Effector memory CD8-positive, alpha-beta T cell (primary cell): ENCODE measurements at places on chromosomes 3 and 15.

DNA sequence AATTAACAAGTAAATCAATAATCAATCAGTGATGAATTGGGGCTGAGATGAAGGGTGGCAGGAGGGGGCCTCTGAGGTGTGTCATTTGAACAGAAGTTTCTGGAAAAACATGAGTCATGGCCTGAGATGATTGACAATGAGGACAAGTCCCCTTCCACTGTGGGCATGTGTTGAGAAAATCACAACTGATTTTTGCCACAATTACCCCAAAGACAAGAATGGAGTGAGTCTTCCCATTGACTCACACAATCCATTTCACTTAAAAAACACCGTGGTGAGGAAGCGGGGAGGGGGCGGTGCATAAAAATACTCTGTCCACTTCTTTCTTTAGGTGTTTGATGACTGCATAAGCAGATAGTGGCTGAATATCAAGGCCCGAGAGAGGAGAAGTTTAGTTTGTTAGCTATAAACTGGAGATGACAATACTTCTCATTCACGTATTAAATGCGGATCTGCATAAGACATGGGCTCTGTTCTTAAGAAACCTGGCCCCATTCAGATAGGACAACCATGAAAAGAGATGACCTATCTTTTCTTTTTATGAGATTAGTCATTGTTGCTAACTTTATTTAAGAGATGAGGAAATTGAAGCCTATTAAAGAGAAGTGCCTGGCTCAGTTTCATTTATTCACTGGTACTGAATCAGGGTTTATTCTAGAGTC is 34.7 kb downstream of the SHC4 start:
- H3K27me3 ChIP-seq: peaks cover 47% of the 10 kb centered on the region
- H3K4me1 ChIP-seq: peaks cover 2% of the 10 kb centered on the region
- H3K27ac ChIP-seq: no peak overlapping the region
- H3K36me3 ChIP-seq: no peaks in the 10 kb centered on the region
- no peak for DNase-seq
- no peak overlapping the region for H3K4me3 ChIP-seq

- no peak overlapping the region for H3K27ac ChIP-seq
- no peak for DNase-seq
- H3K36me3 ChIP-seq: no peaks in the 10 kb centered on the region
Measured at GRCh38 chr15:32677238-32677750, 35.8 kb downstream of the SCG5 start.

DNA sequence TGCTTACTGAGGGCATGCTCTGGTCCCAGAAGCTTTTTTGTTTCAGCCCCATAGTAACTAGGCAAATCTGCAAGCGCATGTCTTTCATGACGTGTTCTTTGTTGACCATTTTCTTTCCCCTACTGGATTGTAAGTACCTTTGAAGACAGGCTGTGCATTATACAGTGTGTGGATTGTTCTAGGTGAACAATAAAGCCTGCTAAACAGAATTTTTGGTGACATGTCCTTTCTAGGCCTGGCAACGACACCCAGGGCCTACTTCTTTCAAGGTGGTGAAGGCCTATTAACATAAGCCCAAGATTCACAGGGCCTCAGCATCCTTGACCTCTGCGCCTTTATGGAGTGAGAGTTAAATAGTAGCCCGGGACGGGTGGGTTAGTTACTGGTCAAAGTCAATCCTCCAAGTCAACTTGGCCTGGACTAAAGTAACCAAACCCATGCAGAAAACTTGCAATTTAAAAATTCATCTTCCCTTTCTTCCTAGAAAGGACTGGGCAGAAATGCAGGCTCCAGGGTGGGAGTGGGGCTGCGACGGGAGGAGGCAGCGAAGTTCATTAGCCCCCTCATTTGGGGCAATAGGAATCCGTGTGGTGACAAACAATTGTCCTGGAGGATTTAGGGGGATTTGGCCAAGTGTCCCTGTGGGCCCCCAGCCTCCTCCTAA is 37.6 kb upstream of the TRIM71 start:
- H3K27ac ChIP-seq: no peak overlapping the region
- no peak for DNase-seq
- peaks cover 12% of the 10 kb centered on the region for H3K27me3 ChIP-seq
- H3K4me1 ChIP-seq: peaks cover 4% of the 10 kb centered on the region
- H3K4me3 ChIP-seq: peak overlapping the region; percentile 92
- H3K36me3 ChIP-seq: peaks cover 7% of the 10 kb centered on the region

DNA sequence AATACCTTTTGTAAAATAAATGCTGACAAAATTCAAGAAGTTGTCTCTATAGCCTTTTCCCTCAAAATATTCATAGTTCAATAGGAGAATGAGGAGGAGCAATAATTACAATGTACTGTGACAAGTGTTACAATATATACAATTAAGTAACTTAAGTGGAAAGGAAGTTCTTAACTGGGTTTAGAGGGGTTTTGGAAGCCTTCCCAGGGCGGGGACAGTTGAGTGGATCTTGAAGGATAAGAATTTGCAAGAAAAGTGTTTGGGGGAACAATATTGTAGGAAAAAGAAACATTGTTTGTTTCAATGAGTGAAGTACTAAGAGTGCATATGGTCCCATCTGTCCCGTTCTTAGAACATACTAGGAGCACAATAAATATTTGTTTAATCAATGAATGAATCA is 165.2 kb upstream of the PLSCR5 start:
- H3K27ac ChIP-seq: no peak overlapping the region
- no peak overlapping the region for H3K4me3 ChIP-seq
- no peaks in the 10 kb centered on the region for H3K4me1 ChIP-seq

DNA sequence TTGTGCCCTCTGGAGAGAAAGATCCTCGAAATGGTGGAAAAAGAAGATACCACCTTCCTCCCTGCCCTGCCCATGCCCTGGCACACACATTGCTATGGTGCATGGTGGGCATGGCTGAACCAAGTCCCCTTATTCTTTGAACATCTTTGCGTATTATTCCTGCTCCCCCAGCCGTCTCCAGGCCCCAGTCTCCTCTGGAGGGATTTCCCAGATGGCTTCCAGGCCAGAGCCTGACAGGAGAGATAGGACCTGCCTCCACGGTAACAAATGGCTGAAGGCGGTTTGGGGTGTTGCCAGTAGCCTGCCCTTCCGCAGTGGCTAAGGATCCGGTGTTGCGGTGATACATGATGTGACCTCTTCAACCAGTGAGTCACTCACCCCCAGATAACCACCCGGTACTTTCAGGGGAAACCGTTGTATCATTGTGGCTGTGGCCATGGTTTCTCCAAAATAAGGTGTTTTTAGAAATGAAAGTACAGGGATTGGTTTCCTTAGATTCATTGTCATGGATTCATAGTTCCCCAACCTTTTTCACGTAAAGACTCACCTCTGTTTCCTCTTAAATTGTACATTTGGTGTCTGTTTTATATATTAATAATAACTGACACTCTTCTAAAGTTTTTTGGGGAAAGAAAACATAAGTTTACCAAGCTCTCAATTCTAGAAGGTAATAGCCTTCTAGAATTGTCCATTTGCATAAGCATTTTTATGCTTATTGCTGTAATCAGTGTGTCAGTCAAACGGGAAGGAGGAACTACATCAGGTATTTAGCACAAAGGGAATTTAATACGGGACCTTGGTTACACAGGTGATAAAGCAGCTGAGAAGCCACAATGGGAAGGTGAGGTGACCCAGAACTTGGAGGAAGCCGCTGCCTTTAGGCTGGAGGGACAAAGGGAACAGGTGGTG is 25.9 kb downstream of the SMAD3 start:
- peak overlapping the region; percentile 98 for H3K27ac ChIP-seq
- H3K36me3 ChIP-seq: peaks cover 29% of the 10 kb centered on the region
- H3K4me1 ChIP-seq: peaks cover 90% of the 10 kb centered on the region
- peak; percentile 72 for DNase-seq
- no peaks in the 10 kb centered on the region for H3K27me3 ChIP-seq
- H3K4me3 ChIP-seq: peak overlapping the region; percentile 87

GRCh38 chr3:973340-973739 is 119.5 kb upstream of the CNTN6 start:
- H3K27me3 ChIP-seq: no peaks in the 10 kb centered on the region
- H3K27ac ChIP-seq: no peak overlapping the region
- H3K4me1 ChIP-seq: no peaks in the 10 kb centered on the region
- no peak overlapping the region for H3K4me3 ChIP-seq
- no peak for DNase-seq

- no peak overlapping the region for H3K4me3 ChIP-seq
- H3K4me1 ChIP-seq: no peaks in the 10 kb centered on the region
- no peaks in the 10 kb centered on the region for H3K27me3 ChIP-seq
- H3K27ac ChIP-seq: no peak overlapping the region
- no peak for DNase-seq
- no peaks in the 10 kb centered on the region for H3K36me3 ChIP-seq
Measured at GRCh38 chr3:73245459-73245858, 184.0 kb downstream of the EBLN2 start.

- no peak for DNase-seq
- H3K27ac ChIP-seq: no peak overlapping the region
- H3K4me1 ChIP-seq: peaks cover 2% of the 10 kb centered on the region
- H3K4me3 ChIP-seq: no peak overlapping the region
- H3K36me3 ChIP-seq: peaks cover 6% of the 10 kb centered on the region
Measured at GRCh38 chr3:13299531-13300155, 120.5 kb downstream of the NUP210 start.

DNA sequence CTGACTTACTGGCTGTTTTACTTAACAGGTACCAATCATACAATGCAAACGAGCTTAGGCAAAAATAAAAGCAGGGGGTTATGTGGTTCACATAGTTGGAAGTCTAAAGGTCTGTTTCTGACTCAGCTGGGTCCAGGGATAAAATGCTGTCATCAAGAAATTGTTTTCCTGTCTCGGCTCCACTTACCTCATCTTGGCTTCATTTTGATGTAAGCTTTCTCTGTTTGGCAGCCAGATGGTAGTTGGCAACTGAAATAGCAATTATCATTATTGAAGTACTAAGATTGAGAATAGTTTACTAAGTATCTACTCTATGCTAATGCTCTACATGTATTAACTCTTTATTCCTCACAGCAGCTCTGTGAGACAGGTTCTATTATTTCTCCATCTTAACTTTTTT is 36.8 kb upstream of the CNTN3 start:
- no peaks in the 10 kb centered on the region for H3K27me3 ChIP-seq
- DNase-seq: no peak
- no peak overlapping the region for H3K27ac ChIP-seq
- no peak overlapping the region for H3K4me3 ChIP-seq
- H3K36me3 ChIP-seq: no peaks in the 10 kb centered on the region

- no peak for DNase-seq
- no peak overlapping the region for H3K4me3 ChIP-seq
- peaks cover 81% of the 10 kb centered on the region for H3K36me3 ChIP-seq
- no peaks in the 10 kb centered on the region for H3K4me1 ChIP-seq
- H3K27me3 ChIP-seq: no peaks in the 10 kb centered on the region
Measured at GRCh38 chr15:70053716-70054229, 43.9 kb downstream of the TLE3 start.

DNA sequence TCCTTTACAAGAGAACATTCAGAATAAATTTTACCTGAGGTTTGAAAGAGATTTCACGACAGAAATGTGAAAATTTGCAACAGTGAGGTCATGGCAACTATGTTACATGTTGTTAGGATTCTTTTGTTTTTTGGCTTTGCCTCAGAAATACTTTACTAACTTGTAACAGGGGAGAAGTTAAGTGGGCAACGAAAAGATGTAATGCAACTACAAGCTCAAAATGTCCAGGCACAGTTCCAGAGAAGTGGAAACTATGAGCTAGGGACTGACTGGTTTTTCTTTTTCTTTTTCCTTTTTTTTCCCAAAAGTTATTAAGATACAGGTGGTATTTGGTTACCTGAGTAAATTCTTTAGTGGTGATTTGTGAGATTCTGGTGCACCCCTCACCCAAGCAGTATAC is 111.5 kb upstream of the PPP2R3A start:
- no peak overlapping the region for H3K4me3 ChIP-seq
- H3K36me3 ChIP-seq: no peaks in the 10 kb centered on the region
- peaks cover 5% of the 10 kb centered on the region for H3K27me3 ChIP-seq
- no peaks in the 10 kb centered on the region for H3K4me1 ChIP-seq
- DNase-seq: no peak
- no peak overlapping the region for H3K27ac ChIP-seq

DNA sequence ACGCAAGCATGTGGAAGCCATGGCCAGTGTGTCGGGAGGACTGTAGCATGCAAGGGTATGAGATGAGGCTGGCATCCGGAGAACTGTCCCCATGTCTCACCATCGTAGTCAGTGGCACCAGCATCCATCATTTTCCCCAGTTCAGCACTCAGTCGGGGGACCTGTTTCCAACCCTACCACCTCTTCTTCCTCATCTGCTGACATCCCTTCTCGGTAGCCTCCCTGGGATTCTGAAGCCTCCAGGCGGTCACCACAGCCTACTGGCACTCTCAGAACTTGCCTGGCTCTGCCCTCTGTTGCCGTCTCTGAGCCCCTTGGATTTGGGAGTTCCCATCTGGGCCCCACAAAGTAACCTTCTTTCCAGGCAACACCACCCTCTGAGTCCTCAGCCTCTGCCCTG is 131.1 kb upstream of the ABHD17C start:
- no peak overlapping the region for H3K27ac ChIP-seq
- no peak overlapping the region for H3K4me3 ChIP-seq
- H3K36me3 ChIP-seq: no peaks in the 10 kb centered on the region
- peaks cover 88% of the 10 kb centered on the region for H3K27me3 ChIP-seq
- DNase-seq: no peak

- H3K4me1 ChIP-seq: peaks cover 42% of the 10 kb centered on the region
- peak overlapping the region; percentile 98 for H3K27ac ChIP-seq
- peak overlapping the region; percentile 98 for H3K4me3 ChIP-seq
- H3K27me3 ChIP-seq: no peaks in the 10 kb centered on the region
- peaks cover 16% of the 10 kb centered on the region for H3K36me3 ChIP-seq
Measured at GRCh38 chr3:132418916-132419315, 1.6 kb downstream of the DNAJC13 start.

- peaks cover 40% of the 10 kb centered on the region for H3K27me3 ChIP-seq
- H3K27ac ChIP-seq: no peak overlapping the region
- DNase-seq: no peak
- H3K4me3 ChIP-seq: no peak overlapping the region
Measured at GRCh38 chr15:38867556-38867955, 302.9 kb upstream of the RASGRP1 start.

DNA sequence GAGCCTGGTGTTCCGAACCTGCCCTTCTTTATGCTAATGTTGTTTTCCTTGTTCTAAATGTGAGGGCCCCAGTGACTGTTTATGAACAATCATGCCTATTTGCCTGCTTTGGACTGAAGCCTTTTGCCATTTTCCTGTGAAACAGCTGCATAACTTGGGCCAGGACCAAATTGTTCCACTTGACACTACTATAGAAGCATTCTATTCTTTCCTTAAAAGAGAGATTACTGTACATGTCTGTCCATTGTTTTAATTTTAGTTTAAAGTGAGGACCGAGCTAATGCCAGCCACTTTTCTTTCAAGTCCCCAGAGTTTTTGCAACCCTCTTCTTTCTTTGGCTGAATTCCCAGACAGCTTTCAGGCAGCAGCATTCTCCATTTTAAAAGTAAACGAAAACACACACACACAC is 980.3 kb downstream of the CADM2 start:
- no peak overlapping the region for H3K27ac ChIP-seq
- no peaks in the 10 kb centered on the region for H3K36me3 ChIP-seq
- H3K27me3 ChIP-seq: no peaks in the 10 kb centered on the region
- H3K4me1 ChIP-seq: no peaks in the 10 kb centered on the region
- H3K4me3 ChIP-seq: no peak overlapping the region
